ENCODE measurements at places on chromosomes 2 and 18.

DNA sequence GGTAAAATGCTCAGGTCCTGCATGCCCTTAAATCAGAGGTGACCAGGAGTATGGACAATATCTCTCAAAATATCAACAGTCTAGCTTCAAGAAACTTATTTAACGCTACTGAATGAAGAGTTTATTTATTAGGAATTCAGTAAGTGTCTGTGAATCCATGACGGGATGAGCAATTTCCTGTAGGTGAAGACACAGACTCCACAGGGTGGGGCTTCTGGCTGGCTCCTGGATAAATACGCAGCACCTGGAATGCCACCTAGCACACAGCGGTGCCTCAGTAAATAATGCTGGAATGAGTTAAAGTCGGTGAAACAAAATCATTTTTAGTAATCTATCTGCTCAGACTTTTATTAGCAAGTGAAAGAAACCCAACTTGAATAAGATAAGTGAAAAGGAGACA, 29.4 kb upstream of the MBP start:
- no peak for DNase-seq

- no peak for DNase-seq
These were observed 38.6 kb downstream of the MARCO start for GRCh38 chr2:118980573-118980972.

GRCh38 chr2:237895544-237896506, 36.4 kb downstream of the RAMP1 start:
- DNase-seq, result no peak

DNA sequence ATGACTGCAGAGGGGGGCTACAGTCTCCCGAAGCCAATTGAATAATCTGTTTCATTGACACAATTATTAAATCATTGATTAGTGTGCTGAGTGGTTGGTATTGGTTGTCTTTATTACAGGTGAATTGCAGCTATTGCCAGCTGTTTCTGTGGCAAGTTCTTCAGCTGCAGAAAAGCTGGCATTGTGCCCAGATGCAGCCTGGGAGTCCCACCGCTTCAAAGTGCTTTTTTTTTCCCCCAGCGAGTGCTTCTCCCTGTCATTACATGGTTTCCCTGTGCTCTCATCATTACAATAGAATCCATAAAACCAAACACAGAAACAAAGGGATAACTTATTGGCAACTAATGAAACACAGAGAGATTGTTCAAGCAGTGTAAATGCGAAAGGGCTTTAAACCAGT, 164.7 kb downstream of the GRB14 start:
- no peak for DNase-seq

- DNase-seq, result no peak
These were observed 13.6 kb downstream of the UPP2 start for GRCh38 chr2:158115202-158115767.

Measured in cerebellar nuclear complex (tissue), 1 donor.